ENCODE measurements at places on chromosomes 4 and X.
A peak's percentile ranks its signal among the peaks of the same experiment; 100 is the strongest.

DNA sequence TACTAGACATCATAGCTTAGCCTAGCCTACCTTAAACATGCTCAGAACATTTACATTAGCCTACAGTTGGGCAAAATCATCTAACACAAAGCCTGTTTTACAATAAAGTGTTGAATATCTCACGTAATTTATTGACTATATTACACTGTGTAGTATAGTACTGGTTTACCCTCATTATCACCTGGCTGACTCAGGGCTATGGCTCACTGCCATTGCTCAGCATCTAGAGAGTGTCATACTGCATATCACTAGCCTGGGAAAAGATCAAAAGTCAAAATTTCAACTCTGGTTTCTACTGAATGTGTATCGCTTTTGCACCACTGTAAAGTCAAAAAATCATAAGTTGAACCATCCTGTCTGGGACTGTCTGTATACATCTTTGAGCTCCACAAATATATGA is 78.6 kb downstream of the CEP44 start:
- no peak for DNase-seq

DNA sequence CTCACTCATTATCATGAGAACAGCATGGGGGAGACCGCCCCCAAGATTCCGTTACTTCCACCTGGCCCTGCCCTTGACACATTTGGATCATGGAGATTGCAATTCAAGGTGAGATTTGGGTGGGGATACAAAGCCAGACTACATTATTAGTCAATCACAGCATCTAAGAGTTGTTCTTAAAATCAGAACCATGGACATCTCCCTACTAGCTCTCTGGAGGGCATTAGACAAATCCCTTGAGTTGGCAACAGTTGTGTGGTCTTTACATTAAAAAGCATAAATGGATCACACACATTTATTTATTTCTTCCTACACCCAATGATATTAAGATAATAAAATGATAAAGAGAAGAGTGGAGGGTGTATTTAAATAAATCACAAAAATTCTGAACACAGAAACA is 262.8 kb upstream of the VCX start:
- DNase-seq: no peak

DNA sequence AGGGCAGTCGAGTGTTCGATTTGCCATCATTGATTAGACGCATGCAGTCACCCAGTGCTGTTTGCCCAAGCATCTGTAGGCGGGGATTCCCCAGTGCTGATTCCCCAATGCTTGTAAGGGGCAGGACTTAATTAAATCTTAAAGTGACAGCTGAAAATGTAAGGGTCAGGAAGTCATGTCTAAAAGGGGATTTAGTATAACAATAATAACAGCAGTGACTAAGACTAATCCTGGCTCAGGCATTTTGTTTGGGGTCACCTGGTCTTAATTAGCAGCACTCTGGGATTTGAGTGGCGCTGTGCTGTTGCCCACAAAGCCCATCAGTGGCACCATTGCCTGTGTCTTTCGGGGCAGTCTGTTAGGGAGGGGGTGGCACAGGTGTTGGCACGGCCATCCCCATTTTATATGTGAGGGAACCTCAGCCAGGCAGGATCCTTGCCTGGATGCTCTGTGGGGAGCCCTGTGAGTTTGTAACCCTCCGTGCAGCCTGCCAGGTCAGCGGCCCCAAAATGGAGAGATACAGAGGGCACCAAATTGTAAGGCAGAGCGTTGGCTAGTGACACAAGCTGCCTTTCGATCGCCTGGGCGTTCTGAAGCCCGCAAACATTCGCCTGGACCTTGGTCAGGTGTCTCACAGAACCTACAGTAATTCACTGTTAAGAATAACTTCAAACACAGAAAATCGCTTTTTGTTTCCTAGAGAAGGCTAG is 146.7 kb downstream of the TBL1X start:
- DNase-seq: no peak

GRCh38 chr4:78863991-78864390 is 75.2 kb downstream of the PAQR3 start:
- no peak for DNase-seq

DNA sequence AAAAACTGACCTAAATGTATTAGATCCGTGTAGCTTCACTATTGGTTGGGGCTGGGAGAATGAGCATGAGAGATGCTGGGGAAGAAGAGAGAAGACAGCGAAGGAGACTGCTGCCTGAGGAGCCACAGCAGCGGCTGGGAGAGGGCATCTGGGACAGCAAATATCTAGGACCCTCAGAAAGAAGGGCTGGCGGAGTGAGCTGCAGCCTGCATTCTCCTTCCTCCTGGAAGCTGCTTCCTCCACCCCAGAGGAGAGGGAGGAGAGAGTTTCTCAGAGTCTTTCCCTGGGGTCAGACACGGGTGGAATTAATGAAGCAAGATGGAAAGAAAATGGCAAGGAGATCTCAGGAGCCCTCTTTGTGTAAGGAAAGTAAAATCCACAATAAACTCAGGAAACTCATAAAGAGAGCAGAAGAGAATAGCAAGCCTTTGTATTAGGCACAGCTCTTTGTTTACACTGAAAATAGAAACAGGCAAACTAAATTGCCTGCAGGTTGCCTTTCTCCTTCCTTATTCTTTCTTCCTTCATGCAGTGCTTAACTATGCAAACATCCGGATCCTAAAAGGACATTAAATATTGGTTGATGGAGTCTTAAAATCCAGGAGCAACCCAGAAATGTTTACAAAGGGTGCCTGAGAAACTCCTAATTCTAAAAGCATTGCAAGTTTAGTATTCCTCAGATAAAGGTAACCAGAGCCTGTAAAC is 130.3 kb upstream of the GALNT7 start:
- no peak for DNase-seq

GRCh38 chr4:103754844-103755243 is 35.1 kb upstream of the TACR3 start:
- DNase-seq: peak; percentile 40

- DNase-seq: no peak
Measured at GRCh38 chr4:33422656-33423055, 2702.5 kb downstream of the PCDH7 start.

- no peak for DNase-seq
Measured at GRCh38 chr4:48509543-48509942, 19.5 kb downstream of the ZAR1 start.

GRCh38 chr4:18934197-18934596 is 912.6 kb upstream of the LCORL start:
- DNase-seq: no peak

- no peak for DNase-seq
Measured at GRCh38 chr4:139315221-139315675, 13.0 kb upstream of the NDUFC1 start.

GRCh38 chr4:31088600-31089230 is 368.5 kb downstream of the PCDH7 start:
- DNase-seq: no peak

DNA sequence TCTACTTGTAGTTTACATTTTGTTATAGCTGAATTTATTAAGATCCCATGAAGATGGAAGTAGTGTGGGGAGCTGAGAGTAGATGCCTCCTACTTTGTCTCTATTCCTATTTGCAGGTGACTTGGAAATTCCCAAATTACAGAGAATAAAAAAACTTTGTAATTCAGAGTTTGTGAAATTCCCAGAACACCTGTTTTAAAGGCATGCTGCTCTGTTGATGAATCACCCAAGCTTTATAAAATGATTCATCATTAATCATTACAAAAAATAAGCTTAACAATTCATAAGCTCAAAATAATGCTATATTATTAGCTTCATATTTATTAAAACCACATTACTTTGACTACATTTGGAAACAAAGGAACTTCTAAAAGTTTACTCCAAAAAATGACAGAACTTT is 856.3 kb downstream of the RPA4 start:
- no peak for DNase-seq

- DNase-seq: no peak
Measured at GRCh38 chr4:107255114-107255513, 219.0 kb upstream of the DKK2 start.

DNA sequence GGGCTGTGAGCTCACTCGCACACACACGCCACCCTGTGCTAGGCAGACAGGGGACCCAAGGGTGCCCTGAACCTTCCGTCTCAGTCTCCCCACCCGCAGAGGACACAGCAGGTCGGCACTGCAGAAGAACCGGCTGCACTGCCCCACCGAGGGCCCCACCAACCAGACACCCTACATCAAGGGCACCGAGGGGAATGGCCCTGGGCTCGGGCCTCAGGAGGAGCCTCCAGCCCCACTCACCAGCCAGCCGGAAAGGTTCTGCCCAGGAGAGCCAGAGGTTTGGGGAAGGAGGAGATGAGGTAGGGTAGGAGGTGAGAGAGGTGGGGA is 45.9 kb downstream of the FAM53A start:
- DNase-seq: no peak

- DNase-seq: no peak
Measured at GRCh38 chr4:20590849-20591248, 109.4 kb upstream of the PACRGL start.

DNA sequence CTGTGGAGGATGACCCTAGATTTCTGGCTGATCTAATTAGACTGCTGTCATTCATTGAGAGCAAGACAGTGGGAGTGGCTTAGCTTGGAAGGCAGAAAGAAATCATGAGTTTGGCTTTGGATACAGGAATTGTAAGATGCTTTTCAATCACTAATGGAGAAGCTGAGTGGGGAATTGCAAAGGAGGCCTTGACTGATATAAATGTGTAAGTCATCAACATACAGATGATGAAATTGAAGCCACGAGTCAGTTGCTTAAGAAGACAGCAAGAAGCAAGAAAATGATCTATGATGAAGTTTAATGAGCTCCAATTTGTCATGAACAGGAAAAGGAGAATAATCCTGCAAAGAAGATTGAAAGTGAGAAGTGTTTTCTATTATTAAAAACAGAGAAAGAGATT is 136.7 kb upstream of the C1QTNF7 start:
- no peak for DNase-seq

DNA sequence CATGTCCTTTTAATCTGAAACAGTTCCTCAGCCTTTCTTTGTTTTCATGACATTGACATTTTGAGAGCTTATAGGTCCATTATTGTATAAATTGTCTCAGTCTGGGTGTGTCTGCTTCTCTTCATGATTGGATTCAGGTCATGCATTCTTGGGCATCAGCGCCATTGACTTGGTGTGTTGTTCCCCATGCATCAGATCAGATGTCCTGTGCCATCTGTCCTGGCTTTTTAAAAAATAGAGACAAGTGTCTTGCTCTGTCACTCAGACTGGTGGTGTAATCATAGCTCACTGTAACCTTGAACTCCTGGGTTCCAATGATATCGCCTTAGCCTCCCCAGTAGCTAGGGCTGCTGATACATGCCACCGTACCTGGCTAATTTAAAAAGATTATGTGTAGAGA is 55.7 kb downstream of the TBC1D14 start:
- DNase-seq: peak; percentile 55

DNA sequence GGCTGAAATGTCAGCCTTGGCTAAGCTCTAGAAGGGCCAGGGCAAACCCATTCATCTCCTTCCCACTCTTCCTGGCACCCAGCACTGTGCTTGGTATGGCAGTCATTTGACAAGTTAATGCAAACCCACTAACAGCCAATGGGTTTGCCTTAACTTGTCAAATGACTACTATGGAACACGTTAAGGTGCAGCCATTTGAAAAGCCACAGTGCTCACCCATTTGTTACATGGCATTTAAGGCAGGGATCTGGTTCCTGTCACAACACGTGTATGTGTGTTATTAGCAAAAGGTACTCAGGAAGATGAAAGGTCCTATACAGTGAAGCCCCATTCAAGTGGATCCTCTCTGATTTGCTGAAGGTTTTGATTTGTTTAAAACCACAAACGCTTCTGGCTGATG is 7.2 kb downstream of the CRMP1 start:
- no peak for DNase-seq

GRCh38 chr4:83247415-83248357 is 36.9 kb downstream of the COQ2 start:
- DNase-seq: no peak

DNA sequence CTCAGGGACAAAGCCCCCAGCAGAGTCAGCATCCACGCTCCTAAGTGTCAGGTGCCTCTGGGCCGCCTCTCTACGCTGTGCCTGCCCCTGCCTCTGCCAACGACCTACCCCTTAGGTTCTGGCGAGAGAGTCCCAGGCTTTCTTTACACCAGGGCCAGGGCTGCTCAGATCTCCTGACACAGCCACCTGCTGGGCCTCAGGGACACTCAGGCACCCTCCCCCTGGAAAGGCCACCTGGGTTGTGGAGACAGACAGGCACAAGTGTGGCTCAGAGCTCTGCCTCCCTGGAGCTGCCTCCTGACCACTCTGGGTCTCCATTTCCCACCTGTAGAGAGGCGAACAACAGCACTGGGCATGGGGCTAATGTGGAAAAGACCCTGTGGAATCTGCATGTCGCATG is 90.0 kb upstream of the ADRA2C start:
- DNase-seq: no peak

- no peak for DNase-seq
Measured at GRCh38 chrX:123175366-123176122, 8.5 kb upstream of the GRIA3 start.

DNA sequence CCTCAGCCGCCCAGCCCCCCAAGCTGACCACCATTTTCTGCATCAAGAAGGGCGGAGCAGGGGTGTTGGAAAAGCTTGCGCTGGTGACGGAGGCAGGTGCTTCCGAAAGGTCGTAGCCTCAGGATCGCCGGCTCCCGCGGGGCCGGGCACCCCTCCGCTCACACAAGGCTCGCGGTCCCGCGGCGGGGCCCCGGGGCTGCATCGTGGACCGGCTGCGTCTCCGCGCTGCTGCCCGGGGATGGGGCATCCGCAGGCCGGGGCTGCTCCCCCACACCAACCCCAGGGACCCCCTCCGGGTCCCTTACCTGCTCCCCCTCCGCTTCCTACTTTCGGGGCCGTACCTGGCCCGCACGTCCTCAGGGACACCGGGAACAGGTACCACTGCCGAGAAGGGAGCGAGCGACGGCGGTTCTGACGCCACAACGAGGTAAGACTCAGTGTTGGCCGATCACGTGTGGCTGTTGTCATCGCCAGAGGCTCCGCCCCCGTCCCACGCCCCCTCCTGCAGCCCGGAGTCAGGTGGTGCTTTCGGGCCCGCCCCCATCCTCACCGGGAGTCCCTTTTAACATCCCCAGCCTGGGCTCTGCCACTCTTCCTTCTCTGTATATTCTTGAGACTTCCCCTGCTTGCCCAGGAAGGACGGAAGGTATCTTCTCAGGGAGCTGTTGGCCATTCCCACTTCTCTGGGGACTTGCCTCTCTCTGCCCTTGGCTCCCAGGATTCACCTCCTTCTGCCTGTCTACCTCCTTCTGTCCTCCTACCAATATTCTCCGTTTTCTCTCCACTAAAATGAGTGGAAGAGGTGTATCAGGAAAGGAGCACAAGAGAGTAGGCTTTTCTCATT is at the start of gene BEX2:
Gene BEX2 (minus strand): TSS at position 436 of the 844 bp plus-strand sequence. CDS start 1,014 bp downstream, outside the sequence.
- peak; percentile 67 for DNase-seq

DNA sequence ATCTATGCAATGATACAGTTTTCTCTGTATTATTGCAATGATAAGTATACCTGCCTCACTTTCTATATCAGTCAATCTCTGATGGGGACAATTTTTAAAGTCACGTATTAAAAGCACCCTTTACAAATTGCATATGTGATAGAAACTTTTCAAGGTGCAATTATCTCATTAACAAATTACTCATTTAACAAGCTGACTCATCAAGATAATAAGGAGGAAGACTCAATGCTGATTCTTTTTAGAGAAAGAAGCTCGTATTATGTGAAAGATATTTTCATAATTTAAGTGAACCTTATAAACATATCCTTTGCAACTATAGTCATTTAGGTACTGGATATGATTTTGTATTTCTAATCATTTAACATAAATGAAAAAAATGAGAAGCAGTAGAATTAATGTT is 1080.9 kb upstream of the TENM3 start:
- DNase-seq: no peak

GRCh38 chrX:119579414-119579813 is 5.1 kb downstream of the UBE2A start:
- no peak for DNase-seq

- no peak for DNase-seq
Measured at GRCh38 chr4:5638316-5638715, 70.0 kb downstream of the EVC2 start.

Measured in NCI-H2171 (cell line).